ENCODE measurements at places on chromosomes 3 and 15.

DNA sequence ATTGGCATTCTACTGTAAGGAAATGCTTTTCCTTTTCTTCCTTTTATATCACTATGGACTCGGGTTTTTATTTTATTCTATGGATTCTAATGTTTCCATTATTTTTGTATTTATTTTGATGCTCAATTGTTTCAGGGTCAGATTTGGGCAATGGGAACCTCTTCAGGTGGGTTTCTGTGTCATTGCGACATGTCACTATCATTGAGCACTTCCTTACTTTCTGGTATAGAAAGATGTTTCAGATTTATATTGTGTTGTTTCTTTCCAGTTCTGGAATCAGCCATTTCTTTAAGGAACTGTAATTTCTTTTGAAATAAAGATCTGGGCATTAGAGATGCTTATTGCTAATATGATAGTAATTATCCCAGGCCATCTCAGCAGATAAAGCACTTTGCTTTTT lies 21.8 kb downstream of the GALK2 start:
- no peak for DNase-seq

DNA sequence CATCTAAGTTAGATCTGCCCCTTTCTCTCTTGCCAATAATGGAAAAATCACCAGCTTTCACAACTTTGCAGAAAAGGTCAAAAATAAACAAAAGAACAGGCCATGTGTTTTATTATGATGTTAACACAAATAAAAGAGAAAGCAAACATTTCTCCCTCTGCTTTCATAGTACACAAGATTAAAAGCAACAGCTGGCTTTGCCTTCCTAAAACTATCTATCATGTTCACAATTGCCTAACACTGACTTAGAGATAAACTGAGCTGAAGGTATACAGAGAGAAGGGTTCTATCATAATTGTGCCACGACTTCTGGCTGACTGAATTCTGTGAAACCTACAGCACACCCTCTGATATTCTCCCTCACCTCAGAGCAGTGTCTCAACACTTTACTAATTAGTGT lies 29.4 kb downstream of the AADAC start:
- DNase-seq = peak; percentile 85

GRCh38 chr3:195450731-195451229 lies 8.0 kb upstream of the ACAP2 start:
- no peak for DNase-seq

- DNase-seq = no peak
Observed at GRCh38 chr3:100457811-100458210, 34.6 kb upstream of the TMEM45A start.

DNA sequence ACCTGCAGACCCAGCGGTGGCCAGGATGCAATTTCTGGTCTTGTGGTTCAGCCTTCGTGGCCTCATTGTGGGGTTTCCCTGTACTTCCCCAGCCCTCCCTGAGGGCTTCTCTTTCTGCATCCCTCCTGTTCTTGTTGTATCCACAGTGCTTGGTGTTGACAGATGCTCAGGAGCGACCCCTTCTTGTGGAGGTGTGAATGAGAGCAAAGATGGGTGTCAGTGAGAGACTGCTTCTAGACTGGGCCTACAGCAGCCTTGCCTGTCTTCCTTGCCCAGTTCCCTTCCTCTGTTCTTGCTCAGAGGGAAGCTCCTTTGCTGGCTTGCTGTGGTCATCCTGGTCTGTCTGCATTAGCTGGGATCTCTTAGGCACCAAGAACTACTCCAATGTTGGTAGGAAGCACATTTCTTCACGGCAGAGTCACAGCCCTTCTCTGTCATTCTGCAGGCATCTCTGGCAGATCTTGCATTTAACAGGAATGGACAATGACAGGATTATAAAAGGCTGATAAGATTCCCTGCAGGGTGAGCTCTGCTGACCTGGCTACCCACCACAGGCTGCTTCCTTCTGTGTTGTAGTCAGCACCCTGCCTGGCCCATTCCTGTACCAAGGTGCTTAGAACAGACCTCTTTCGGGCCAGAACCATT lies 317.8 kb upstream of the C2CD4B start:
- DNase-seq = no peak

GRCh38 chr15:75532413-75533250 lies 46.5 kb downstream of the PTPN9 start:
- DNase-seq = no peak

GRCh38 chr3:124345845-124346244 lies 353.9 kb upstream of the ROPN1 start:
- no peak for DNase-seq

Data from NCI-H2081 treated with DMSO at 0.1 percent for 48 hours (cell line).